ENCODE measurements at places on chromosomes 4 and X.

DNA sequence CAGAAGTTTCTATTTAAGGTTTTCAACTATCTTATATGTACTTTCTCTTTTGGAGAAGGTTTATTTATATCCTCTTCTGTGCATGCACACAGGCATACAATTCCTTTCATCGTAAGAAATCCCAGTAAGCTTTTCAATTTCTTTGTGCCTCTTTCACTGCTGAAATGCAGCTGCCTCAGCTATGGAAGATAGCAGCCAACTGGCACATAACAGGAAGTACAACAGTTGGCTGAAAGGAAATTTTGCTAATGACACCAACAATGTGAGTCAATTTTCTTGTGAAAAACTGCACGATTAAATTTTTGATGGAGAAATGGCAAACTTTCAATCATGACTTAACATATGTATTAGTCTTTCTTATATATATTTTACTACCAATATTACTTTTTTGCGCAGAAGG, 74.5 kb upstream of the PAQR3 start:
- no peak for DNase-seq

DNA sequence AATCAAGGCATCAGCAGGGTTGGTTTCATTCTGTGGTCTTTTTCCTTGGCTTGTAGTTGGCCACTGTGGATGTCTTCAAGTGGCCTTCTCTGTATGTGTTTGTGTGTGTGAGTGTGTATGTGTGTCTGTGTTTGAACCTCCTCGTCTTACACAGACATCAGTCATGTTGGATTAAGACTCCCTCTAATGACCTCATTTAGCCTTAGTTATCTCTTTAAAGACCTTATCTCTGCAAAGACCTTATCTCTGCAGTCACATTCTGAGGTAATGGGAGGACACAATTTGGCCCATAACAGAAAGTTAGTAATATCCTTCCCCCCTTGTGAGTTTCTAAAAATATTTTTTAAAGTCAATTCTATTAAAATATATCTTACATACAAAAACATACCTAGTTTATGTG, 126.7 kb downstream of the EMCN start:
- no peak for DNase-seq

GRCh38 chr4:100061835-100062234, 111.8 kb upstream of the H2AZ1 start:
- no peak for DNase-seq

DNA sequence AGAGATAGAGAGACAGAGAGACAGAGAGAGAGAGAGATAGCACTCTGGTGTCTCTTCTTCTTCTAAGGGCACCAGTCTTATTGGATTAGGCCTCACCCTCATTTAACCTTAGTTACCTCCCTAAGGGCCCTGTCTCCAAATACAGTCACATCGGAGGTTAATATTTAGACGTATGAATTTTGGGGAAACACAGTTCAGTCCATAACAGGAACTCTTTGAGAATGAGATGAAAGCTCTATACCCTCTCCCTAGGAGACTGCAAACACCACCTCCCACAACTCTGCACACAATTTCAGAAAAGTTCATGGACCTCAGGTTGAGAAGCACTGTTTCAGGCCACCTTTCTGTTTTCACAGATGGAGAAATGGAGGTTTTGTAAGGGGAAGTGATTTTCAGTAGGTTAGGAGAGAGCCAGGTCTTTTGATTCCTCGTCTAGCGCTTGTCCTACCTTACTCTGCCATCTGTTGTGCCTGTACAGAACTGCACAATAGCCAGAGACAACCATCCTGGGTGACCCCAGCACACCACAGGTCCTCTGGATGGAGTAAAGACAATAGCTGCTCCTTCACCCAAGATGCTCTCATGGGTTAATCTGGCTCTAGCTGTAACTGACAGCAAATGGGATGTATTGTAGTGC, 16.9 kb upstream of the LOC101059915 start:
- DNase-seq, result peak; percentile 28

DNA sequence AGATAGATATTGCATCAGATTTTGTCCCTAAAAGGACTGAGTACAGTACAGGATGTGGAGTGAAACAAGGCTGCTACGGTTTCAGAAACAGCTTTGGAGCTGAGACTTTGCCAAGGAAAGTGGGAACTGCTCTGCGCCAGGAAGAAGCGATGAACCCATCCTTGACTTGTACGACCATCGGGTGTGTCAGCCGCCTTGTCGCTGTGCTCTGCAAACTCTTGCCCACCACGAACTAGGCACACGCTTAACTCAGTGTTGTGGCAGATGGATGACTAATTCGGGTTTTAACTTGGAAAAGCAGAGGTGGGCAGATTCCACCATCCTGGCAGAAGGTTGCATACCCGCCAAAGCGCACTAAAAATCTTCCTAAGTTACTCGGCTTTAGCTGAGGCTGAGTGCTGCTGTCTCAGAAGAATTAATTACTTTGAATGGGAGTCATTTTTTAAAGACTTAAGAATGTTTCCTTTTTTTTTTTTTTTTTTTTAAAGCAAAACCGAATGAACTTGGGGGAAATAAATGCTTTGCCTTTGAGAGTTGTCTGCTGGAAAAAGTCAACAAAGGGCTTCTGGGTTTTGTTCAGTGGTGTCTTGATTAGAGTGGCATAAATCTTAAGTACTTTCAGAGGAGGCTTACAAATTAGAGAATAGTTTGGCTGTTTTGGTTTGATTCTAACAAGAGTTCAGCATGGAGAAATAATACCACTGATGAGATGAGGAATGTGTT, 69.5 kb downstream of the SHROOM2 start:
- DNase-seq, result no peak

- no peak for DNase-seq
These were observed 76.8 kb downstream of the EVC2 start for GRCh38 chr4:5631352-5632065.

DNA sequence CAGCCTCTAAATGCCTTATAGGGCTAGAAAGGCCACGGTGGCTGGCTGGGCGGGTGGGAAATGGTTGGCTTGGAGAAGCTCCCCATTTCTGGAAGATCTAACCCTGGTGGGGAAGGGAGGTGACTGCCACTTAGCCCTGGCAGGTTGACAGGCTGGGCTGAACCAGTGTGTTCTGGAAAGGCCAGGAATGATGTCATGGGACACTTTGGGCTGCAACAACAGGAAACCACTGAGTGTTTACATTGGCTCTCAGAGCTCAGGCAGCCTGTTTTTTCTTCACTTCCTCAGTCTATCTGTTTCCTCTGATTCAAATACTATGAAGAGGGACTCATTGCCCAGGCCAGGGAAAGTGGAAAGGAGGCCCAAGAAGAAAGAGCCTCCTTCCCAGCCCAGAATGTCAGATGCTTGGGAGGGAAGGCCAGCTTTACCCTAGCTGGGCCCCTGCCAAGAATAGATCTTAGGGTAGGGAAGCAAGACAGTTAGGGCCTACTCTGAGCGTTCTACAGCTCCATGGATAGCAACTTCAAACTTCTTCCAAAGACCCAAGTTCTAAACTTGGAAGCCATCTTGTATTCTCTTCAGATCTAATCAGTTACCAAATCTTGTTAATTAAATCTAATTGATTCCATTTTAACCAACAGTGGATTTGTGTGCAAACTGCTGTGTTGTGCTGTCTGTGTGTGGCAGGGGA, 65.8 kb upstream of the MSN start:
- peak; percentile 53 for DNase-seq

DNA sequence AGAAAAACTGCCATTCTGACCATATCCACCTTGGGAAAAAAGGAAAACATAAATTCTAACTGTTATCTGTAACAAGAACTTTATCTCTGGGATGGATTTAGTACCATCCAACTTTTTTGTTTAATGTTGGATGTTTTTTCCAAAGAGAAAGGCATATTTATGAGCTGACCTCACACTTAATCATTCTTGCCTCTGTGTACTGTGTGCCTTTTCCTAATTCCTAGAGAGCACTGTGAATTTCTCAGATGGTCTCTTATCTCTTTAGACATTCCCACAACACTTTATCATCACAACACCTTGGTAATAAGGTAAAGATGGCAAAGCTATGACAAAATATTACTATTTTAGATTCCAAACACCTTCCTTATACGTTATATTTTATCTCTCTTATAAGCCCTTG, 126.2 kb downstream of the COL4A6 start:
- DNase-seq, result no peak

- DNase-seq, result no peak
These were observed 261.9 kb downstream of the FRMPD4 start for GRCh38 chrX:12400218-12400617.

DNA sequence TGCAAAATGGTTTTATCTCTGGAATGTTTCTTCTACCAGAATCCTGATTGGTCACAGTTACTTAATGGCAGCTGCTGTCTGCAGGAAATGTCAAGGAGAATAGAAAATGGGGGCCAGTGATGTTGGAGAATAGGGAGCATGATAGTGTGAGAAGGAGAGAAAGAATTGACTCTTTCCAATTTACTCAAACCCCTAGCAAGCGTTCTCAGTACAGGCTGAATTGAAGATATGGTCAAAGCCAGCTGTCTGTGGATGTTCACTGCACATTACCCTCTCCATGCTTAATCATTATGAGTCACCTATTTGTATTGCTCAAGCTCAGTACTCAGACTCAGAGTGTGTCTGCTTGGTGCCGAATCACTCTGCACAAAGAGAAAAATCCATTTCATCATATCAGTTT, 57.8 kb upstream of the FAM47B start:
- no peak for DNase-seq

DNA sequence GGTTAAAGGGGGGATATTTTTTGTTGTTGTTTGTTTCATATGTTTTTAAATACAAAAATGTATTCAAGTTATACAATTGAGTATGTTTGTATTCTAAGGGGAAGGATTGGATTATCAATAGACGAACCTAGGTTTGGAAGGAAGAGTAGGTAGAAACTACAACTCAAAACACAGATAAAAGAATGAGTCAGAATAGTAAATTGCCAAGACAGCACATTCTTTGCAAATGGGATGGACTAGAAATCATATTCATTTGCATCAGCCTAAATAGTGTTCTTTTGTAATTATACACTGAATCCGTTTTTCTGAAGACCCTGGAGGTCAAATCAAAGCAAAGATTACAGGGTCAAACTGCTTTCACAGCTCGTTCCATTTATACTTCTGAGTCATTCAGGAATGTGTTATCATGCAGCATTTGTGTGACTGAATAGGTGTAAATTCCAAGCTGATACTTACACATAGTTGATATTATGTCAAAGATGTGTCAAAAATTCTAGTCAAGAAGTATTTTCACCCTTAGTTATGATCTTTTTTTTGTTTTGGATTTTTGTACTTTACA, 273.3 kb upstream of the FAT4 start:
- DNase-seq, result no peak

GRCh38 chr4:108213308-108213707, 44.6 kb upstream of the LEF1 start:
- DNase-seq, result no peak

GRCh38 chr4:8247047-8247930, 22.3 kb upstream of the HTRA3 start:
- DNase-seq, result no peak

GRCh38 chr4:183960046-183960420, 54.9 kb downstream of the STOX2 start:
- no peak for DNase-seq

DNA sequence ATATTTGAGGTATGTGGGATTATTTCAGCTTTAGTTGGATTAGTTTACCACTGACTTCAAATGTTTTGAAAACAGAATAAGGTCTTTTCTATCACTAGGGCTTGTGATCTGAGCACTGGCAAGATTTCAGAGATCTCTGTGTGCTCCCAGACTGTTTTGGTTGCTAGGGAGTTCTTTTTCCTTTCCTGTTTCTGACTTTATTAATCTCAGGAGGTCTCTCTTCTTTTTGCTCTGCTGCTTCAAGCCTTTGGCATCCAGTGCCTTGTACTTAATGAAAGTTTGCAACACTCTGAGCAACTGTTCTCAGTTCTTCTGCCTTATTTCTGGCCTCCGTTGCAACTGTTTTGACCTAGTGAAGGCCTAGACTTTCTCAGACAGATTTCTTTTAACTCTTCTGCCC, 32.1 kb upstream of the PAQR3 start:
- DNase-seq, result no peak

- no peak for DNase-seq
These were observed 34.5 kb downstream of the CTBP1 start for GRCh38 chr4:1214101-1215095.

DNA sequence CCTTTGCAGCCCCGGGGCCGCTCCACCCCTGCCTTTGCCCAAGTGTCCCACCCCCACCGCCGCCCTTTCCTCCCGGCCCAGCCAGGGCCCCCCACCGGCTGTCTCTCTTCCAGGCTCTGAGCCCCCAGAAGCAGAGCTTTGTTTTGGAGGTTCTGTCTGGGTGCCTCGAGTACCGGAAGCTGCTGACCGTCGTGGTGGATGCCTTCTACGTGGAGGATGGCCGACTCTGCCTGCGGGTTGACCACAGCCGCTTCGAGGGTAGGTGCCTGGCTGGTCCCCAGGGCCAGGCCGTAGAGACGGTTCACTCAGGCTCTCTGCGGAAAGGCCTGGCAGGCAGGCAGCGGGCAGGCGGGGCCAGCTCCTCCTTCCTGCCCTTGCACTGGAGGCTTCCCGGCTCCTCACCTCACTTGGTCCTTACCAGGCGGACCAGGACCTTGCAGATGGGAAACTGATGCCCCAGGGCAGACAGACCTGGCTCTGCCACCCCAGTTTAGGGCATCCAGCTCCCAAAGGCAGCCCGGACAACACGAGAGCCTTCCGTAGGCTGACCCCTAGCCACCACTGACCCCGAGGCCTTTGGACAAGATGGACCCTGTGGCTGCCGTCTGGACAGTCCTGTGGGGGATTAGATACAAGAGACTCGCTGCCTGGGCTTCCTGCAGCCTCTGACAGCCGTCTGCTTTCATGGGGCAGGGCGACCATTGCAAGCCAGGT, 18.2 kb downstream of the CFAP99 start:
- DNase-seq, result no peak

DNA sequence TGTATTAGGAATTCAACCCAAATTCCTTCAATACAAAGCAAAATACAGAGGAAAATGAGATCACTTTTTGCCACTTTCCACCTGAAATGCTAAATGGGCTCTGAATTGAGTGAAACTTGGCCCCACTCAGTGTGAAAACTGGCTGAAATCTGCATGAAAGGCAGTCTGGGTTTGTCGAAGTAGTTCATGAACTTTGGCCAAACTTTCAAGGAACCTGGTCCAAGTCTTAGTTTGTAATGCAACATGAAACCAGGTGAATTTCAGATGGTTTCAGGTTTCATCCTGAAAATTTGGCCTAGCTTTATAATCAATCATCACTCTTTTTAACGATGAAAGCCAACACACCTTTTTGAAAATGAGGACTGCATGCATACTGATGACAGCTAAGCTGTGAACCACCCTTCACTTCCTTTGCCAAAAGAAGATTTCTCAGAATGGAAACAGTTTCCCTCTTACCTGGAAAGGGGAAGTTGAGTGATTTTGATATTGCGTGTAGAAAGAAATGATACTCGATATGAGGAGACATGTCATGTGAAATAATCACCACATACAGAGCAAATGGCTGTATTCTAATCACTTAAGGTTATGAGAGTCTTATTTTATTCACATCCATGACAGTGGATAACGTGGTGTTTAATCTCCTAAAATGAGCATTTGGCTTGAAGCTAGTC, 209.9 kb upstream of the ETNPPL start:
- no peak for DNase-seq

Data from stimulated activated CD4-positive, alpha-beta T cell treated with anti-CD3 and anti-CD28 coated beads, Interleukin-15, amount 100 ng/mL, for 24 hours (primary cell).